ENCODE measurements at places on chromosomes 3 and 15.
A peak's percentile ranks its signal among the peaks of the same experiment; 100 is the strongest.

GRCh38 chr15:88341006-88341405 lies 84.5 kb upstream of the NTRK3 start:
- no peak for DNase-seq

GRCh38 chr3:100709842-100710260 lies 557 bp downstream of the TFG start:
- peak; percentile 24 for DNase-seq

GRCh38 chr15:67142767-67143100 lies 77.3 kb downstream of the SMAD3 start:
- DNase-seq: no peak

GRCh38 chr3:42591811-42592210 lies 1.2 kb downstream of the SS18L2 start:
- no peak for DNase-seq

- no peak for DNase-seq
Measured at GRCh38 chr3:124174910-124175874, 183.3 kb upstream of the ROPN1 start.

DNA sequence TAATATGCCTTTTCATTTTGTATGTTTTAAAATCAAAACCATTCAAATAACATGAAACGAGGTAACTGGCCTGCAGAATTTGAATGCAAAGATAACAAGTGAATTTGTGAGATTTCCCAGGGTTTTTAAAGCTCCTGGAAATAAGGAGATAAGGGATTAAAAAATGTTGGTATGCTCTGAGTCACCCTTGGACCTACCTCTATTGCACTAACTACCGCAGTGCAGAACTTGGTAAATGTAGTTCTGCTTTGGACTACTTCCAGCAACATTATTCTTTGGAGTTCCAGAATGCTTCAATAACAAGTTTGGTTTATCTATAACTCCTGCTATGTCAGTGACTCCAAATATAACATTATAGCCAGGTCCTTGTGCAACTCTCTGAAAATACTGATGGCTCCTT lies 201.7 kb downstream of the GAP43 start:
- no peak for DNase-seq

DNA sequence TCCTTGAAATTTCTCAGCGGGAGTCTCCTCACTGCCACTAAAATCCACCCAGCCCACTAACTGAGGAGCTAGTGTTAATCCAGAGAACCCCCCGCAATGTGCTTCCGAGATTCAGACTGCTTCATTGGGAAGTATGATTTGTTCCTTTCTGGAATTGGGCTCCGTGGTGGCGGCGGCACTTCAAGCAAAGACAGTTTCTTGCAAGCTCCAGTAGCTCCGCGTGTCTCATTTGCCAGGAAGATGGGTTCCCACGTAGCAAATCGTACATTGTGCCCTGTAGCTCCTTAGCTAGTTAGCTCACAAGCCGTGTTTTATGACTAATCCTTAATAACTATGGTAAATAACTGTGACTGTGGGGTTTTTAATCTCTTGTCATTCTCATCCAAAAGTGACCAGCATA lies 45.4 kb downstream of the SLC6A1 start:
- DNase-seq: no peak

Measured in GM10248 (cell line).